ENCODE measurements at places on chromosomes 6 and 20.

DNA sequence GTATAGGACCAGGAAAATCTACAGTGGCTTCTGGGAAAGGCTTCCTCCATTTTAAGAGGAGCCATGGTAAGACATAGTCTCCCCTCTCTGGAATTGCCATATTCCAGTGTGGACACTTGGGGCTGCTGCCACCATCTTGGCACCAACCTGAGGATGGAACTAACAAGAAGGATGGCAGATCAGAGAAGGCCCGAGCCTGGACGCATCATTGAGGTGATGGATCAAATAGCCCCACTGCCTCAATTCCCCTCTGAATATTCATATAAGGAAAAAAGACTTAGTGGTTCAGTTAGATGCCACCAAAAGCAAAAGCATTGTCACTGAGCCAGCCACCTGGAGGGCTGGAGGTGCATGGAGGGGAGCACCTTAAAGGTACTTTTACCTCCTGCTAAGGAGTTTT lies 25.9 kb downstream of the PLAGL2 start:
- no peak for DNase-seq

DNA sequence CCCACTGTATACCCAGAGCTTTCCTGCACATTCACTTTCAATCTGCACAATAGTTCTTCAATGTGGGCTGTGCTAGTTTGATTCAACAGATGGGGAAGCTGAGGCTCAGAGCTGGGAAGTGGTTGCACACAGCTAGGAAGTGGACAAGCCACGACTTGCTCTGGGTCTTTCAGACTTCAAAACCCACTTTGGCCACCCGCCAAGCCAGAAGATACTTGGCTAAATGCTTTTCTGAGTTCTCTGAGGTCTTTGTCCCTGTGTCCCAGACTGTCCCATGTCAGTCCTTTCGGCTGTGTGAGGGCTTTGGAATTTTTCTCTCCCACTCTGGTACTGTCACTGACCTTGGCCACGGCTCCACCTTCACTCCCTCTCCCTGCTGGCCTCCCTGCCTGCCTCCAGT lies 10.6 kb downstream of the PDYN start:
- no peak for DNase-seq

- no peak for DNase-seq
These were observed 23.2 kb downstream of the MAS1 start for GRCh38 chr6:159913862-159914564.

DNA sequence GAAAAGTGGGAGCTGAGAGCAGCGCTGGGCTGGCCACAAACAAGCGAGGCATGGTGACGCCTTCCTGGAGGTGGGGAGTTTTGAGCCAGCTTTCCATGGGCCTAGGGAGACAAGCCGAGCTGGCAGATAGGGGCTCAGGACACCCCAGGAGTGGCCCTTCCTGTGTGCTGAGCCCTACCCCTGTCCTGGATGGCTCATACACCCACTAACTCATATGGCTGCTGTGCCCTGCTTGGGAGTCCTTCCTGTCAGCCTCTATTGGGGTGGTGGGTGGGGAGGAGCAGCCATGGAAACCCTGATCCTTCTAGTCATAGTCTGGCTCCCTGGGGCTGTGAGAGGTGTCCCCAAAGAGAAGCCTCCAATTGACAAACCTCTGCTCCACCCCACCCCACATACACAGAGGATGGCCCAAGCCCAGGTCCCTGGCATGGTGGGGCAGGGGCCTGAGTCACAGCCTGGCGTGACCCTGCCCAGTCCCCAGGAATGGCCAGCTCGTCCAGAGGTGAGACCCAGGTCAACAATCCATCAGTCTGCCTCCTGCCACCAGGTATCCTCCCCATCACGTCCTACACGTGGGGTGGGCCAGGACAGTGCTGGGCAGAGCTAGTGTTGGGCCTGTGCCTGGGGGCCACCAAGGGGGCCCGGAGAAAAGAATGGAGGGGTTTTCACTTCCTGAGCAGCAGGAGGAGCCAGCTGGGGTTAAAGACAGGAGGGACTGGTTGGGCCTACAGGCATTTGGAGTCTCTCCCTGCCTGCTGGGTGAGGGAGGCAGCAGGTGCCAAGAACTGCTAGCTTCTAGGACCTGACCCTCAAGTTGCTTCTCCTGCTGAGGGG lies 52.2 kb downstream of the MRPL14 start:
- DNase-seq: no peak

GRCh38 chr6:41719436-41720261 lies 15.8 kb downstream of the TFEB start:
- no peak for DNase-seq

GRCh38 chr6:137799950-137800568 lies 67.0 kb upstream of the TNFAIP3 start:
- DNase-seq: peak; percentile 34

GRCh38 chr6:133809406-133809805 lies 79.5 kb upstream of the TCF21 start:
- DNase-seq: no peak

GRCh38 chr6:148182378-148182777 lies 160.3 kb upstream of the SASH1 start:
- DNase-seq: no peak

DNA sequence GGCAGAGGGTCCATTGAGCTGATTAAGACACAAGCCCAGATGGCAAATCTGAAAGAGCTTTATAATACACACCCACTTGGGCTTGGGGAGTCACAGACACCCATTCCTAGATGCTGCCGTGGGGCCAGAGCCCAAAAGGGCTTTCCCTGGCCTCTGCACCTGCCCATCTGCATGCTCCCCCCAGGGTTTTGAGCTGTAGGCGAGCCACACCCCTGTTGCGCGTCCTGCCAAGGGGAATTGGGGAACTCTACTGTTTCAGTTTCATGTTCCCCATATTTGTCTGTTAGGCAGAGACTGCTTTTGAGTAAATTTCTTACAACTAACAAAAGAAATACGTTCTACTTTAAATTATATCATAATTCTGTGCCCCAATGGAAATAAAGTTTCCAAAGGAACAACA lies 52.9 kb upstream of the FNDC1 start:
- DNase-seq: no peak

GRCh38 chr6:94570581-94570980 lies 1006.8 kb upstream of the MANEA start:
- no peak for DNase-seq

GRCh38 chr20:48205786-48206185 lies 420.5 kb upstream of the SULF2 start:
- no peak for DNase-seq

DNA sequence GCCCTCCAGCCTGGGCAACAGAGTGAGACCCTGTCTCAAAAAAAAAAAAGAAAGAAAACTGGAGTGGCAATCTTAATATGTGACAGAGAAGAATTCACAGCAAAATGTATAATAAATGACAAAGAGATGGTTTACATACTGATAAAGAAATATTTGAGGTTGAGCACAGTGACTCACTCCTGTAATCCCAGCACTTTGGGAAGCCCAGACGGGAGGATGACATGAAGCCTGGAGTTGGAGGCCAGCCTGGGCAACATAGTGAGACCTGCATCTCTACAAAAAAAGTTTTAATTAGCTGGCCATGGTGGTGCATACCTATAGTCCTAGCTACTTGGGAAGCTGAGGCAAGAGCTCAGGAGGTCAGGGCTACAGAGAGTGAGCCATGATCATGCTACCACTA lies 12.4 kb upstream of the DEFB118 start:
- DNase-seq: no peak

DNA sequence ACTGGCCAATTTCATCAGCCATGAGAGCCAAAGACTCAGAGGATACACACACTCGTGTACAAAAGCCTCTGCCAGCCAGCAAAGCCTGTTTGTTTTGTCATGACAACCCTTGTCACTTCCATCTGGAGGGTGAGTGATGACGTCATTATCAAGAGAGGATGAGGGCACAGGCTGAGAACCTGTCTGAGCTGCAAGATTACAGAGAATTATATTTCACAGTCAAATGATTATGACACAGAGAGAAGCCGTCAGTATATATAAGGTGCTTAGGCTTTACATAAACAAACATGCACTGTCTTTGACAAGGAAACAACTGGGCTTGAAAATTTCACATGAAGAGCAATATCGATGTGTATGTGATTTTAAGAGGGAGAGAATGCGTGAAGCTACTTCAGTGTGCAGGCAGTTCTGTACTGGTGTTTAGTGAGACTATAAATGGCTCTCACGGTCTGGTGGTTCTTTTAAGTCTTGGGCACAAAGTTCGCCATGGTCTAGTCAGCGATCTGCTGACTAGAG lies 36.5 kb upstream of the BCLAF1 start:
- DNase-seq: no peak

DNA sequence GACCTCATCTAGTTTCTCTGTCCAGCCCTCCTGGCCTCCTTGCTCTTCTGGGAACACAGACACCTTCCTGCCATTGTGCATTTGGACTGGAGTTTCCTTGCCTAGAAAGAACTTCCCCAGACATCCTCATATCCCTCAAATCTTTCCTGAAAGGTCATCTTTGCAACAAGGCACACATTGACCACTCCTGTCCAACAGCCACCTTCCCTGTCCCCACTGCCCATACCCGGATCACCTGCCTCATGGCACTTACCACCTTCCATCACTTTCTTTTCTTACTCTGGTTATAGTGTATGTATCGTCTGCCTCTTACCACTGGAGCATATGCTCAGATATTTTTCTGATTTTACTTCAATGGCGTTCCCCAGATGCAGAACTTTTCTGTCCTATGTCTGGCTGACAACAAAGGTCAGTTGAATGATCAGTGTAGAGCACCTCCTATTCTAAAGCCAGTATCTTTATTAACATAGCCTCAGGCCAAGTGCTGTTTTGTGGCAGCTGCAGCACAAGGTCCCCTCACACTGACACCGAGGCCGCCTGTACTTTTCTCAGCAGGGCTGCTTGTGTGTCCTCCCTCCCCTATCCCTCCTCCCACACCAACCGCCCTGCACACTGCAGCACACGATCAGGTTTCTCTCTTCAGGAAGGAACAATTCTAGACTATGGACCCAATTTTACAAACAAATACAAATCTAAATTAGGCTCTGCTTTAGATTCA lies 4.1 kb downstream of the HLA-C start:
- no peak for DNase-seq

DNA sequence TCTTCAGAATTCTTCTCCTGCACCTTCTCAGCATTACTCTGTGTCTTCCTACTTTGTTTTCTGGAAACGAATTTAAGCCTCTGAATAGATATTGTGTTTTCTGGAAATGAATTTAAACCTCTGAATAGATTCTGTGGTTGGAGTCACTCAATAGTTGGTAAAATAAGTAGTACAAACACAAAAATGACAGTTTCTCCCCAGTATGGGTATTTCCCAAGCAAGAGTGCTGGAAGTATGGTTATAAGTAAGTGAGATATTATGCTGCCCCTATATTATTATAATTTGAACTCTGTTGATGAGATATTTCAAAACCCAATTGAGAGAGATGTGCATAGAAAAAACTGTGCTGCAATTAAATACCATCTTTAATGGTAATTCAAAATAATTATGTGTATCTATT lies 94.9 kb downstream of the TINAG start:
- DNase-seq: no peak

GRCh38 chr20:574297-574942 lies 30.8 kb upstream of the CSNK2A1 start:
- no peak for DNase-seq

- no peak for DNase-seq
These were observed 72.1 kb downstream of the AFDN start for GRCh38 chr6:167898673-167899311.

DNA sequence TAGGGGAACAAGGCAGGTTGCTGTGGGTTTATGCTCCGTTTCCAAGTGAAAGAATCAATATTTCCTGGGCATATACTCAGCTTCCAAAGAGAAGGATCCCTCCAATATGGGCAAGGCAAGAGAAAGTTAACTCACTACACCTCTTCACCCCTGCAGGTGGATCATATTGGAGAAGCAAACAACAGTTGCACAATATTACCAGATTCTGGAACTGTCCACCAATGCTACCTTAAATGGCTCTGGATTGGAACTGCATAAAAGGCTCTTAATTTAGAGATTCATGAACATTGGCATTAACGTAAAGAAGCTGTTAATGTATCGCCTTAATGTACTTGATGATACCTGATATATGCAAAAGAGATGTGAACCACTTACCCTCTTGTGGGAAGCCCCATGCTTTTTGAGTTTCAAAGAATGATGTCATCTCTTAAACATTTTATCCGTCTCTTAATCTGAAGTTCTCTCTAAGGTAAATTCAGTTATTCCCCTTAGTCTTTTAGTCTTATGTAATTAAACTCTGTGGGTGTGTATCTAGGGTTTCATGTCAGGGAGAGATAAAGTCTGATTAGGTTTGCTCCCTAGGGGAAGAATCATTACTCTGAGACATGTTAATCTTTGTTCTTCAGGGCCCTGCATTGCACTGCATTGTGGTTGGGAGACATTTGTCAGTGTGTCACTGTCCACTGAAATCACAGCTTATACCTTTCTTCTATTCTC lies 99.5 kb downstream of the PHACTR1 start:
- DNase-seq: no peak

DNA sequence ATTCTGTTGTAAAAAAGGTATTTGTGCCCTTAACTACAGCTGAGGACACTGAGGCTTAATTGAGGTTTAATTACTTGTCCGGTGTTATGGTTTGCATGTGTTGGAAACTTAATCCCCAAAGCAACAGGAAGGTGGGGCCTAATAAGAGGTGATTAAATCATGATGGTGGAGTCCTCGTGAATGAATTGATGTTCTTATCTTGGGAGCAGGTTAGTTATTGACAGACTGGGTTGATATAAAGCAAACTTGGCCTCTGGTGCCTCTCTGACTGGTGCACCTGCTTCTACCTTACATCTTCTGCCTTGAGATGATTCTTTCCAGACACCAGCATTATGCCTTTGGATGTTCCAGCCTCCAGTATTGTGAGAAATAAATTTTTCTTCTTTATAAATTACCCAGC lies 306.5 kb upstream of the HS3ST5 start:
- DNase-seq: no peak

- peak; percentile 74 for DNase-seq
These were observed 405.3 kb upstream of the HS3ST5 start for GRCh38 chr6:114747995-114748625.

GRCh38 chr6:107490566-107491137 lies 735 bp downstream of the SOBP start:
- no peak for DNase-seq

GRCh38 chr6:168342636-168343035 lies 23.1 kb upstream of the DACT2 start:
- DNase-seq: no peak

DNA sequence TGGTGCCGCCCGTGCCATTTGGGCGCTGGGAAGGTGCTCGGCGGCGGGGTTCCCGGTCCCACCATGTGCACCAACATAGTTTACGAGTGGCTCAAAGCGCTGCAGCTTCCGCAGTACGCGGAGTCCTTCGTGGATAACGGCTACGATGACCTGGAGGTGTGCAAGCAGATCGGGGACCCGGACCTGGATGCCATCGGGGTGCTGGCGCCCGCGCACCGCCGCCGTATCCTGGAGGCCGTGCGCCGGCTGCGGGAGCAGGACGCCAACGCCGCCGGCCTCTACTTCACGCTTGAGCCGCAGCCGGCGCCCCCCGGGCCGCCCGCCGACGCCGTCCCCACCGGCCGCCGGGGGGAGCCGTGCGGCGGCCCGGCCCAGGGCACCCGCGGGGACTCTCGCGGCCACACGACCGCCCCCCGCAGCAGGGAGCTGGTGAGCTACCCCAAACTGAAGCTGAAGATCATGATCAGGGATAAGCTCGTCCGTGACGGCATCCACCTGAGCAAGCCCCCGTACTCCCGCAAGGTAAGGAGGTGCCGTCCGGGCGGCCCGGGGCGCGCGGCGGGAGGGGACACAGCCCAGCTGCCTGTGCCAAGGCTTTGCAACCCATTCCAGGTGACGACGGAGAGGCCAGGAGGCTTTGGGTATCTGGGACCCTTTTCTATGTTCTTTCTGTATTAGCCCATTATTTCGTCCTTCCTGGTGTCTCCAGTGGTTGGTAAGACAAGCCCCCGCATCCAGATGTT lies 547 bp downstream of the SAMD5 start:
- no peak for DNase-seq
